ENCODE measurements at places on chromosomes 4 and X. TPM values are rescaled to one million over a fixed set of nuclear protein-coding genes. Genes with fewer than 3 reads are reported as not detected.

GRCh38 chr4:118033148-118034052, 886 bp upstream of the NDST3 start:
- H3K36me3 ChIP-seq = no peaks in the 10 kb centered on the region
- peak; percentile 66 for DNase-seq
- H3K4me1 ChIP-seq = peaks cover 6% of the 10 kb centered on the region
- H3K27ac ChIP-seq = peak overlapping the region; percentile 61
- H3K27me3 ChIP-seq = peaks cover 12% of the 10 kb centered on the region

- peak overlapping the region; percentile 20 for H3K27ac ChIP-seq
- H3K27me3 ChIP-seq = no peaks in the 10 kb centered on the region
- no peak overlapping the region for H3K4me3 ChIP-seq
- peak; percentile 34 for DNase-seq
- H3K36me3 ChIP-seq = no peaks in the 10 kb centered on the region
Measured at GRCh38 chr4:183408796-183409195, 35.6 kb upstream of the CDKN2AIP start.

DNA sequence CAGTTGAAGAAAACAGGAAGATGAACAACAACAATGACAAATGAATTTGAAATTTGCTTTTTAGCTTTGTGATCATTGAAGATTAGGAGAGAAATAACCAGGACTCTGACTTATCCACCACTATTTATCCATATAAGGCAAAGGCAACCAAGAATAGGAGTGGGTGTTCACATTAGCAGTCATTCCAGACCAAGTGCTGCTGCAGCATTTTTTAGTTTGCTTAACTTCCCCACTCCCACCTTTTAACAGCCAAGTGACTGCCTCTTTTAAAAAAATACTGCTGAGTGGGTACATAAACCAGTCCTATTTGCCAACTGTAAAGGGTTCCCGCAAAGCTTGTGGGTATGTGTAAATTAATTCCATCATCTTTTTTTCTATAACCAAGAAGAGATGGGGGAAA, 230.9 kb downstream of the IQCM start:
- H3K4me1 ChIP-seq = no peaks in the 10 kb centered on the region
- H3K4me3 ChIP-seq = no peak overlapping the region
- no peak for DNase-seq
- no peaks in the 10 kb centered on the region for H3K27me3 ChIP-seq
- H3K36me3 ChIP-seq = no peaks in the 10 kb centered on the region
- H3K27ac ChIP-seq = no peak overlapping the region

Gene PAPSS1
- 102 TPM for total RNA-seq

Gene HTN3
- total RNA-seq = not detected

Gene ACE2
- total RNA-seq = not detected
